ENCODE measurements at places on chromosomes 1 and 21. TPM values are rescaled to one million over a fixed set of nuclear protein-coding genes. Genes with fewer than 3 reads are reported as not detected.

SPRR2E gene
- not detected for total RNA-seq

KCNE1 gene
- total RNA-seq: 0.17 TPM

ACKR1 gene
- total RNA-seq: not detected

CACNA1E gene
- not detected for total RNA-seq

HPDL gene
- 0.26 TPM for total RNA-seq

ERRFI1 gene
- total RNA-seq: 13.2 TPM

ARHGEF16 gene
- 0.09 TPM for total RNA-seq

OR2AK2 gene
- total RNA-seq: not detected

CRABP2 gene
- total RNA-seq: 80.6 TPM

GNL2 gene
- 66.2 TPM for total RNA-seq

CENPS gene
- 10.4 TPM for total RNA-seq

FLAD1 gene
- 13.7 TPM for total RNA-seq

BRINP2 gene
- under 0.01 TPM for total RNA-seq

S100A11 gene
- total RNA-seq: 29.1 TPM

LRRC53 gene
- total RNA-seq: not detected

RAB25 gene
- 0.09 TPM for total RNA-seq

NIBAN1 gene
- 58.6 TPM for total RNA-seq

ALPL gene
- under 0.01 TPM for total RNA-seq

GPR52 gene
- total RNA-seq: 0.63 TPM

HMGN1 gene
- total RNA-seq: 163 TPM

SLC22A15 gene
- 2.7 TPM for total RNA-seq

CD1E gene
- not detected for total RNA-seq

MX1 gene
- 3.6 TPM for total RNA-seq

ZNF683 gene
- total RNA-seq: not detected

ARHGEF10L gene
- 12.3 TPM for total RNA-seq

BGLAP gene
- total RNA-seq: 0.26 TPM

CA6 gene
- not detected for total RNA-seq

All from bronchial smooth muscle cell (primary cell).